Adipocyte (in vitro differentiated cells): ENCODE measurements at places on chromosomes 1 and 21.
A peak's percentile ranks its signal among the peaks of the same experiment; 100 is the strongest.

DNA sequence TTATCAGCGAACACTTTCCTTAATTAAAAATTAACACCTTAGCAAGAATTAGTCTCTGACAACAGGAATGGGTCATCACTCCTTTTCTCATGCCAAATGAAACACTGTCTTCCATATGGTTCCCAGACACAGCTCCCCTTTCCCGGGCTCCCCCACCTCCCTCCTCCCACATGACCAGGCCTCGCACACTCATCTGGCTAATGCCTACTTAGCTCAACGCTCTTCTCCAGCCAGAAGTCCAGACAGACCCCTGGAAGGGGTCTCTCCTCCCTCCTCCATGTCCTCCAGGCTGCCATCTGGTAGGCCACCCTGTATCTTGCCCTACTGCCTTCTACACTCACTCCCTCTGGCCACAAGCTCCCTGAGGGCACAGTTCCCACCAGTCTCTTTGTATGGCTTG lies 39.9 kb downstream of the KCNC4 start:
- no peak for DNase-seq

DNA sequence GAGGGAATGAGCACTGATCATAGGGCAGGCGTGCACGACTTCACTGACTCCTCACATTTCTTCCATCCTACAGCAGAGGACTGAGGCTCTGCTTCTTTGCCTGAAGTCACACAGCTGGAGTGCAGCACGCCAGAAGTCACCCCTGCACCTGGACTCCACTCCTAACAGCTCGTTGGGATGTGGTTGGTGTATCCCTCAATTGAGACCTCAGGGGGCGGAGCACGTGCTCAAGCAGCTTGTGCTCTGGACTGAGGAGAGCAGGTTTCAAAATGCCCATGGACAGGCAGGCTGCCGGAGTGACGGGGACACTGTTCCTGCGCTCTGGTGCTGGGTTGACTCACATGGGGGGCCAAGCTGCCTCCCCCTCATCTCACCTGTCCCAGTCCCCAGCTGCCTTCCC lies 13.9 kb downstream of the CHIT1 start:
- no peak for DNase-seq

DNA sequence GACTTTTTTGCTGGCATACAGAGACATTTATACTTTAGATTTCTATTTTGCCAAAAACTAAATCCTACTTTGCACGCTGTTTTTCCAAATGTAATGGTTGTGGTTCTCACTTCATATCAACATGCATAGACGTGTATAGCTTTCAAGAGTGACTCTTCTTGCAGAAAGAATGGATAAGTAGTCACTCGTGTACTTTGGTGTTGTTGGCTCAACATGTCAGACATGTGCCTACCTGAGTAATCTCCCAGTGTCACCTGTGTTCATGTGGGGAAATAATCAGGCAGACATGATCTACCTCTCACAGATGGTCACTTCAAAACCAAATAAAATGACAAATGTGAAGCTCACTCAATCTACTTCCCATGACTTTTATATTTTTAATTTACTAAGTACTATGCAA lies 73.1 kb downstream of the GPR88 start:
- DNase-seq = no peak

GRCh38 chr1:25658791-25659431 lies 42.3 kb downstream of the MAN1C1 start:
- DNase-seq = no peak

- peak; percentile 85 for DNase-seq
Measured at GRCh38 chr1:15994590-15995351, 9.3 kb upstream of the SRARP start.

- no peak for DNase-seq
Measured at GRCh38 chr1:207032528-207033017, at the start of gene C1orf116. Gene C1orf116 (minus strand): TSS chr1:207032756. CDS start chr1:207027598, 5,158 bp downstream.

DNA sequence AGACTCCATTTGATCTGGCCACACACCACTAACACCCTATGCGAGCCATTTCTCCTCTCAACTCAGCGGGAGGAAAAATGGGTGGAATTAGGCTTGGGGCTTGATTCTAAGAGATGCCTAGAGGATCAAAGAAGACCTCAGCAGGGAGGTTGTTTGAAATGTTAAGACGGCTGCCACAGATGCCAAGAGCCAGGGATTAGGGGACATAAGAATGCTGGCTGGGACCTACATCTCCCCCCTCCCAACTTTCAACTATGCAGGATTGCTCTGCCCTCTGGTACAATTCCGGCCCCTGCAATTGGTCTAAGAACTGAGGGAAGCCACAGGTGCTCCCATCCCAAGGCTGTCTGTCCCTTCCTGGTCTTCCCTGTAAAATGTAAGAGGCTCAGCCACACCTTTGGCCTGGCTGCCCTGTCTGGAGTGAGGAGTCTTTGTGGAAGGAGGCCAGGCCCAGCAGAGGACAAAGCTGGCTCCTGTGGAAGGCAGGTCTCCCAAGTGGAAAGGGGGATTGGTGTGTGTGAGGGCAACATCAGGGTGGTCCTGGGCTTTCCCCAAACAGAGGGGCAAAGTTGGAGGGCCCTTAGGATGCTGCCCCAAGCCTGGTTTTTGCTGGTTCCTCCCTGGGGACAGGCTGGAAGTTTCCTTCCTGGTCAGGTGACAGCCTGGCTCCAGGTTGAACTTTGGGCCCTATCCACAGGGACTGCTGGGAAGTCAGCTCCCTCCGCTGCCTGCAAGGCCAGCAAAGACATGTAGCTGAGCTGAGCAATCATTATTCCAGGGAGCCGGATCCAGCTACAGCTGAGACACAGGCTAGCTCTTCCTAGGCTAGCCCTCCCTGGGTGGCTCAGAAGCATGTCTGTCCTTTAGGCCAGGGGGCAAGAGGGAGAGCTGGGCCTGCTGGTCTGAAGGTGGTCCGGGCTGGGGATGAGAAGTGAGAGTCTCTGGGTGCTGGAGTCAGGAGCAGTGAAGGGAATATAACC lies 34.5 kb upstream of the SYNC start:
- no peak for DNase-seq

DNA sequence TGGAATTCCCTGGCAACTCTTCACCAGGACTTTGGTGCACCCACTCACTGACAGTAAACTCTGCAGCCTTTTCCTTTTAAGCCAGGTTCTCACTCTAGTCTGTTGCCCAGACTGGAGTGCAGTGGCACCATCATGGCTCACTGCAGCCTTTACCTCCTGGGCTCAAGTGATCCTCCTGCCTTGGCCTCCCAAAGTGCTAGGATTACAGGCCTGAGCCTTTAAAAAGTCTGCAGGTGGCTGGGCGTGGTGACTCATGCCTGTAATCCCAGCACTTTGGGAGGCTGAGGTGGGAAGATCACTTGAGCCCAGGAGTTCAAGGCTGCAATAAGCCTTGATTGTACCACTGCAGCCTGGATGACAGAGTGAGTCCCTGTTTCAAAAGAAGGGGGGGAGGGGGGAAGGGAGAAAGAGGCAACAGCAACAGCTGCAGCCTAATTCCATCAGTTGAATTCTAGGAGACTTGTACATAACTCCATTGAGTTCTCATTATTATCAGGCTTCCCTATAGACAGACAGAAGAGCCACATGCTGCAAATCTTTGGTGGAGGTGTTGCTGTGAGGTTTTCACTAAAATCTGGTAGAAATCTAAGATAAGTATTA lies 8.1 kb upstream of the HNRNPR start:
- DNase-seq = no peak

GRCh38 chr1:87042111-87042811 lies 127.8 kb downstream of the HS2ST1 start:
- no peak for DNase-seq
